Endothelial cell (in vitro differentiated cells): ENCODE measurements at places on chromosomes 7 and 10.

- no peak for DNase-seq
Observed at GRCh38 chr7:134414109-134414508, 44.8 kb downstream of the AKR1B1 start.

DNA sequence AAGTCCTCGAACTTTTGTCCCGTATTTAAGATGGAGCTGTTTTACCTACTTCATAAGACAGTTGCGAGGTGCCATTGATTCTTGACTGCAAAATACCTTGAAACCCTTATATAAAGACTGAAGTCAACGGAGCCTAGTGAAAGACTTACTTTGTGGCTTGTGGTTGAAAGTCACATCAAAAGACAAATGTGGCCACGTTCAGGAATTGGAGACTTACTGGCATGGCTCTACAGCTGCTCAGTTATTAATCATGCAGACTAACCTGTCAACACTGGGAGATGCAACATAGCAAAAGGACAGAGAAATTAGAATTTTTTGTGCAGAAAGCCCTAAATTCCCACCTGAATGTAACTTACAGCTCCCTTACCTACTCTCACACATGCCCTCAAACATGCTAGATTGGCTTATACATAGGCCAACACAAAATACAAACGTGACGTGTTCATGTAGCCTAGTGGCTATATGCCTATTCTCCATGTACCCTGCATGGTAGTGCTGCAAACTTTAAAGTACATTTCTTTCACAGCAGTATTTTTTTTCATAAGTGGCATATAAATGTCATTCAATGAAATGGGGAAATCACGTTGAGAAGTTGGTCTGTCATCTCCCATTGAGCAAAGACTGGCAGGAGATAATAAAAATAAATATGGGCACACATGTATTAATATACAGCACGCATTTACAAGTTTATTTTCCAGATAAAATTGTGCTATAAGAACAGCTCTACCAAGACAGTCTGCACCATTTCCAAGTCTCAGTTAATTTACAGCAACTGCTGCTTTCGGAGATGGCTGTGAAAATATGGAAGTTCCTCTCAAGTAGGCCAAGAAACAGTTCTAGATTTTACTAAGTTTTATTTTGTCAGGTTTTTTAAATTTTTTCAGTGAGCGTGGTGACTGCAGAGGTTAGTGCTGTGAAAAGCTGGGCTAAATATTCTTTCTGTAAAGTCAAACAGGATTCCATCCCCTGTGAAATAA is 170.4 kb upstream of the C7orf33 start:
- DNase-seq = no peak

GRCh38 chr7:95526128-95526738 is 40.5 kb downstream of the ASB4 start:
- no peak for DNase-seq

DNA sequence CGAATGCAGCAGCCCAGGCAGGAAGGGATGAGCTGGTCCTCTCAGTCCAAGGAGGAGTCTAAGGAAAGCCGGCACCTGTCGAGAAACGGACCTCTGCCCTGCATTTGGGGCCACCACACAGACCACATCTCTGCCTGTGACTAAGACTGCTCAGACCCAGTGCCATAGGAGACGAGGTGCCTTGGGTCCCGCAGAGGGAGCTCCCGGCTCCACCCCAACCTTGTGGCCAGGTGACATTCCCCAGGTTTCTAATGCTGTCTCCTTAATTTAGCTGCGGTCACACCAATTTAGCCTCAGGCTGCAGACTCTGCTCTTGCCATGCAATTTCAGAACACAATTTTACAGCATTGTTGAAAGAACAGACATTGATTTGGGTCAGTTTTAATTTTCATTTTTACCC is 22.8 kb upstream of the CRHR2 start:
- DNase-seq = no peak

DNA sequence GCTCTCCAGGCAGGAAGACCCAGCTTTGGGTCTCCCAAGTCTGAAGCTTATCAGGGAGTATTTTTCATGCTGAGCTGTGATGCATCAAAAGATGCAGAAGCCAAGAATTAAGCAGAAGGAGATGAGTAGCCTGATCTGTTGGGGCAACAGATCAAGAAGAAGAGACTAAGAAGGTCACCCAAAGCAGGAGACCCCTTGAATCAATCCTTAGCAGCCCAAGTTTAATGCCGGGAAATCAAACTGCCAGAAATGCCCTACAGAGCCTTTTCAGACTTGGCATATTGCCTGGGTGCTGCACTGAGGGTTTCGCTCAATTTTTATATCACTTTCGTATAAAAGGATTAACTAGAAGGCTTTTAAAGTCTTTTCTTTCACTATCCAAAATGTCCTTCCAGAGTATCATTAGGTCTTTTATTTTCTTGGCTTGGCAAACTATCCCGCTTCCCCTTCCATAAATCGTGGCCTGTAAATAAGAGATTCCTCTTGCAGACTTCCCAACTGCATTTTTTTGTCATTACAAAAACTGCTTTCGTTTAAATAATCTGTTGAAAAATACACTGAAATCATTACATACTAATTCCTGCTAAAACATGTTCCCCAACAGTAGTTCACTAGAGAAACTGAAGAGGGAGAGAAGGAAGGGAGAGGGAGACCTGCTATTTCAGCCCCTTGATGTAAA is 49.0 kb upstream of the STK17A start:
- DNase-seq = no peak

DNA sequence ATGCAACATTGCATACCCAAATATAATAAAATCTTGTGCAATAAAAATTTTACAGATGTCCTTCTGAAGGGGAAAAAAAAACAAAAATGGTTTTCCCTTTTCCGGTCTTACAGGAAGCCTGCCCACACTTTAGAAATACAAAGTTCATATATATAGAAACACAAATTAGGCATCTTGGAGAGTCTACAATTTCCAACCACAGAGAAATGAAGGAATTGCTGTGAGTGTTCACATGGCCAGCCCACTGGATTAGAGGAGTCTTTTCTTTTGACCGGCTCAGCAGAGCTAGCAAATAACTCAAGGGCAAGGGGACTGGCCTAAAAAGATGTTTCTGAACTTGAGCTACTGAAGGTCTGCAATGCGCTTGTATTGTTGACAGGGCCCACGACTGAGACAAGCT is 92.4 kb downstream of the GLI3 start:
- DNase-seq = no peak

DNA sequence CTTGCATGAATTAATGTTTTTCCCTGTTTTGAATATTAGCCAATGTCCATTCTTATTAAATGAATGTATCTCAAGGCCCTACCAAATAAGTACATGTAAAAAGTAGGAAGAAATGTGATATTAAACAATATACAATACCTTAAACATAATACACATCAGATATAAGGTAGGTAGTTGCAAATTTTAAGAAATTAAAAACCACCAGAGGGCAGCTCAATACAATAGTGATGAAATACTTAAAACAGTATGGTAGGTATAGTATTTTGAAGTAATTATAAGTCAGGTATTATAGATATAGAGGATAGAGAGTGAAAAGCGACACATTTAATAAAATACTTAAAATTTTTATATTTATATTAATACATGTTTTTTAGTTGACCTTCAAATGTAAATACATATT is 43.6 kb upstream of the CDK14 start:
- no peak for DNase-seq

DNA sequence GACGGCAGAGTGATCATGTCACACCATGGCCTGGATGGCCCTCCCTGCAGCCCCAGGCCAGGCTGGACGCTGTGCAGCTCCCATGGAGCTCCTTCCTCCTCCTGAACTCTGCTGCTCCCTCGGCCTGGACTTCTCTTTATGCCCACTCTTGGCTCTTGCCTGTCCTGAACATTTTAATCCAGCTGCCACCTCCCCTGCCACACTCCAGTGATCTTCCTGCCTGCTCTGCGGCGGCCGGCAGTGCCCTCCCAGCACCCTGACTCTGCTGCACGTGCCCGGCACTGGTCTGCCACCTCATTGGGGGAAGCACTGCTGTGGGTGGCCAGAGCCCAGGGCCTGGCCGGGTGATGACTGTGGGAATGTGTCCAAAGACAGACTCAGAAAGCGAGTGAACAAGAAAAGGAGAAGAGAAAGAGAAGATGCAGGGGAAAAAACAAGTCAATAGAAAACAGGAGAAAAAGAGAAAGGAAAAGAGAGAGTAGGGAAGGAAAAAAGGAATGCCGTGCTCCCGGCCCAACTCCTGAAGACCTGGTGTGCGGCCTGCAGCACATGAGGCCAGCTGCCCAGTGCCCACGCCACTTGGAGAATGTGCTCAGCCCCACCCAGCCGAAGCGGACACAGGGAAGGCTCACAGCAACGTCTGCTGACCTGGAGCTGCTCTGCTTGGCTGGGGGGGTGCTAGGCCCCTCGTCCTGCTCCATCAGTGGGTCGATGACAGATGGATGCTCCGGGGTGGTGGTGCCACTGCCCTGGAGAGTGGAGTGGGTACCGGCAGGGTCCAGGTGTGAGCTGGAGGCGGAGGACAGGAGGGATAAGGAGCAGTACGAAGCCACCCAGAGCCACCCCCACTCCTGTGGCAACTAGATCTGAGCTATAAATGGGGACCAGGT is 115.9 kb downstream of the DLG5 start:
- no peak for DNase-seq

- DNase-seq = no peak
Observed at GRCh38 chr10:12556039-12556438, 206.7 kb downstream of the CAMK1D start.

DNA sequence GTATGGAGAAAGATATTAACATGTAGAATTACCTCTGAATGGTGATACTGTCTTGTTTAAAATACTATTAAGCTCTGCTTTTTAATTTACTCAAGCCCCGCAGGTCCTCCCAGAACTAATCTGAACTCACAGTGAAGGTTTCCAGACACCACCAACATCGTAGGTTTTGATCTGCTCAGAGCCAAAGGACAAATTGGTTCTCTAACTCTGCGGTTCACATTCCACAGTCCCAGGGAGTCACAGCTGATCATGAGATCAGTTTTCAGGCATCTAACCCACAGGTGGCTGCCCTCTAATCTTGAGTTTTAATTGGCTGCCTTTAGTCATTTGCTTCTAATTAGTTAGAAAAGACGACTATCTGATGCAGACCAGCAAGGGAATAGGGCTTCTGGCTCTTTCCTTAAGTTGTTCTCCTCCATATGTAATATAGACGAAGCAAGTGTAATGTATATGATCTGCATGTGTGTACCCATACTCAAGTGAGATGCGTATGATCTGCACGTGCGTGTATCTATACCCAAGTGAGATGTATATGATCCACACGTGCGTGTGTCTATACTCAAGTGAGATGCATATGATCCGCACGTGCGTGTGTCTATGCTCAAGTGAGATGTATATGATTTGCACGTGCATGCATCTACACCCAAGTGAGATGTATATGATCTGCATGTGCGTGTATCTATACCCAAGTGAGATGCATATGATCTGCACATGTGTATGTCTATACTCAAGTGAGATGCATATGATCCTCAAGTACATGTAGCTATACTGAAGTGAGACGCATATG is 331.5 kb upstream of the NPVF start:
- no peak for DNase-seq
